ENCODE measurements at places on chromosomes 4 and X.

GRCh38 chr4:165190591-165191347 lies 16.6 kb upstream of the KLHL2 start:
- DNase-seq, result no peak

- no peak for DNase-seq
These were observed 404.8 kb downstream of the EPHA5 start for GRCh38 chr4:65265526-65265925.

- no peak for DNase-seq
These were observed 48.2 kb downstream of the SPINK2 start for GRCh38 chr4:56773346-56773745.

DNA sequence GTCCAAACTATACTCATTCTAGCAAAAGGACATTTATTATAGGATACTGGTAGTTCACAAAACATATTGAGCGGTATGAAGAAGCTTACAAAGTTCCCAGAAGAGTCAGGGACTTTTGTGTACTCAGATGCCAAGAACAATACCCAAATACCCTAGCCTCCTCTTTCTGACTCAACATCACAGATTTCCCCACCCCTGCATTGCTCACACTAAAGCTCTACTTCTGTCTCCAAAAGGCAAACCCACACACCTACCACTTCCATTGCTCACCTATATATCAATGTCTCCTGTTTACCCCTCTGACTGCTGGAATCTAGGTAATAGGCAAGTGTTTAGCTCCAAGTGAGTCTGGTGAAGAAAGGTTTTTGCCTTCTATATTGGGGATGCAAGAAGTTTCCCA lies 100.7 kb upstream of the HCCS start:
- DNase-seq, result no peak

DNA sequence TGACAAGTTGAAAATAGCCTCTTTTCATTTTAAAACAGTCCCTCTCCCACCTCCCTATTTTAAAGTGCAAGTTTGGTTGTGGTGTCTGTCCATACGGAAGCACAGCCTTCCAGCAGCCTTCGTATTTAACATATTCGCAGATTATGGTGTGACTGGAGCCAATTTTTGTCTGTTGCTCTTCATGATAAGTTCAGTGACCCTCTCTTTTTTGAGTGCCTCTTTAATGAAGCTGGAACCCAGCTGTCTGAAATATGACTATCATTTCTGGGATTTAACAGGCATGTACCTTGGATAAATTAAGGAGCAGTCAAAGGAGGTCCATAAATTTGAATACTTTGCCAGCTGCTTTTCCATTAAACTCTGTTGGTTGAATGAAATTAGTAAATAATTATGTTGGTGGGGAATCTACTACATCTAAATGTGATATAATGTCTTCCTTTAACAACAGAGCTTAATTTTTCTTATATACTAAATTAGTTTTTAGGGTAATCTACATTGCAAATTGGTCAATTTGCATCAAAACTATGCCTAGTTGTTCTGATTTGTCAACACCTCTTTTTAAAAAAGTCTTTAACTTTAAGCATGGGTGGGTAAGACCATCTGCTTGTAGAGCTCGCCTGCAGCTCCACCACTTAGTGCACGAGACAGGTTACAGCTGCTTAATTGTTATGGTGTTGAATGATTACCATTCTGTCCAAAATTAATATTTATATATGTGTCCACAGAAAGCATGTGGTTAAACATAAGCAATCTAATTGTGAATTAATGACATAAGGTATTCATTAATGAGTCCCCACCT lies 216.6 kb downstream of the DCTD start:
- DNase-seq, result no peak

DNA sequence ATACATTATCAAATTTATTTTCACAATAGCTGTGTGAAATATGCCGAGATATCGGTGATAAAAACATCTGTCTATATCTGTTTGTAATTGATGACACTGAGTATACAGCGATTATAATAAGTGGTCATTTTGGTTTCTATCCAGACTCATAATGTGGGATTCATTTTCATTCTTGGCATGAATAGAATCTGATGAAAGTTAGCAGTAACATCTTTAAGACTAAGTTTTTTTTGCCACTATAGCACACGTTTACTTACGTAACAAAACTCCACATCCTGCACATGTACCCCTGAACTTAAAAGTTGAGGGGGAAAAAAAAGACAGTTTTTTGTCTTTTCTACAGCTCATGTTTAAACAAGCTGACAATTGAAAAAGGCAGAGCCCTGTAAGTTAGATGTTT lies 86.4 kb downstream of the PPA2 start:
- DNase-seq, result no peak

DNA sequence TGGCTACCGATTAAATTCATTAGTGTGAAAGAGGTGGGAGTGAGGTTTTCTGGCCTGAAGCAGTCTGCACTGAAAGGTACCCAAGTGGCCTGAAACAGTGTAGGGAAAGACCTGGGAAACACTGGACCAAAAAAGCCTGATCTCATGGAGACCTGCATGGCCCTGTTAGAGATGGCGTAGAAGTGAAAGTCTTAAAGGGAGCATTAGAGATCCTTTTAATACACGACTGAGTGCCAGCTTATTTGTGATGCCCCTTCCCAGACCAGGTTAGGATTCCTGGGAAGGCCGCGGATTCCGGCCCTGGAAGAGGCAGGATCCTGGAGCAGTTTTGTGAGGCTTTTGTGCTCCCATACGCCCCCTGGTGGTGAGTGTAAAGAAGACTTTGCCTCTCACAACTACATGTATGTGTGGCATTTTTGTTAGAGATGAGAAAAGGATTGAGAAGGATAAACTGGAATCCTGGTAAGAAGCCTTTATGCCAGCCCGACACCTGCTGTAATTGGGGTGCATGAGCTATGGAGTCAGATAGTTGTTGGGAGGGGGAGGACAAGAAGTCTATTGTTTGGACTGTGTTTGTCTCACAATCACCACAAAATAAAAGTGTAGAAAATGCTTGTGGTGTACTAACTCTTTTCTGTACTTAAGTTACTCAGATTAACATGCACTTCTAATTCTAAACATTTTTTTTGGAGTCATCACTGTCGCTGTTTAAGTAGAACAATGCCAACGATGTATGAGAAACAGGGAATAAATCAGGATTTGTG lies 54.0 kb downstream of the JADE1 start:
- peak; percentile 5 for DNase-seq

DNA sequence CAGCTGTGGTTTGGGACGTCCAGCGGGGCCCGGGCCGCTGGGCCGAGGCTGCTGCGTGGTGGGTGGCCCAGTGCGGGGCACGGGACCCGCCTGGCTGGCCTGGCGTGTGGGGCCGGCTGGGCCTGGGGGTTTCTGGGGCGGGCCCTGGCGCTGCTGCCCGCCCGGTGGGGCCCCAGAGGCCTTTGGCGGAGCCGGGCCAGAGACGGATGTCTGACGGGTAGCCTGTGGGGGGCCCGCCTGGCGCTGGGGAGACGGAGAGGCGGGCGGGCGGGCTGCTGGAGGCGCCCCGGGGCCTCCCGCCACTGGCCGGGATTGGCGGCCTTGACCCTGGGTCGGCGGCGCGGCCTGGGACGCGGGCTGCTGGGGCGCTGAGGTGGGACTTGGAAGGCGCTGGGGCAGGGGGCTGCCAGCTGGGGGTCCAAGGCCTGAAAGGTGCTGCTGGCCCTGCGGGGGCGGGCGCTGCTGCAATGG lies 8.1 kb upstream of the TIMP1 start:
- no peak for DNase-seq
